ENCODE measurements at places on chromosomes 13 and 19.

DNA sequence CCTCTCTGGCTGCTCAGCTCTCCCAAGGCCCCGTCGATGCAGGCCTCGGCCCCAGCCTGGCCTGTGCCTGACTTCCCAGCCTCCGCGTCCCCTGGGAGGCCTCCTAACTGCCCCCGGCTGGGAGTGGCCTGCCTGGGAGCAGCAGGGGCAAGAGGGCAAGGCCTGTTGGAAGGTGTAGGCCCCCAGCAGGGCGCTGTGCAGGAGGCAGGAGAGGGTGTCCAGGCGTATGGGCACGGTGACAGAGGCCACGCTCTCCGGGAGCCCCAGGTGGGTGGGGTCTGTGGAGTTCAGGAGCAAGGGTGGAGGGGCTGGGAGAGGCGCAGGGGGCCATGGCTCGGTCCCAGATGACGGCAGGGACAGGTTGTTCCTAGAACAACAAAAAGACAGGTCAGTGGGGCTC, 1.2 kb downstream of the C19orf84 start:
- no peak for DNase-seq

DNA sequence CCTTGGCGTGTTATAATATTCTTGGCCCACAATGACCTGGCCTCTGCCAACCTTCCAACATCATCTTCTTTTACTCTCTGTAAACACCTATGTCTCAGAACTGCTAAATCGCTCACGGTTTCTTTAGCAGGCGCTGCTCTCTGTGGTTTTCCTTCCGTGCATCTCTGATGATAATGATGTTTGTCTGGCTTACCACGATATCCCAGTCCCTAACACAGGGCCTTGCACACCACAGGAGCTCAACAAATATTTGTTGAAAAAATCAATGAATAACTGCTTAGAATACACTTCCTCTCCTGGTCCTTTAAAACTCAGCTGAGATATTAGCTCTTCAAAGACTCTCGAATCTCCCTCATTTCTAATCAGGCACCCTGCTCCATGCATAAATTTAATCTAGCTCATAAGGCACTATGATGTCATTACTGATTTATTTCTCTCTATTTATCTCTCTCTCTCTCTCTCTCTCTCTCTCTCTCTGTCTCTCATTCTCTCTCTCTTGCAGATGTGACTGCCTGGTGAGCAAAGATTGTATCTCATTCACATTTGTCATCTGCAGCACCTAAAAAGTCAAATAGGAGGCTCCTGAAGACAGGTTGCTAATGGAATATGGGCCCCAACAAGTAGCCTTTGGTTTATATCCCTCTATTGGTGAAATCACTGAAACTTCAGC, 206.4 kb downstream of the NHLRC3 start:
- DNase-seq: no peak

DNA sequence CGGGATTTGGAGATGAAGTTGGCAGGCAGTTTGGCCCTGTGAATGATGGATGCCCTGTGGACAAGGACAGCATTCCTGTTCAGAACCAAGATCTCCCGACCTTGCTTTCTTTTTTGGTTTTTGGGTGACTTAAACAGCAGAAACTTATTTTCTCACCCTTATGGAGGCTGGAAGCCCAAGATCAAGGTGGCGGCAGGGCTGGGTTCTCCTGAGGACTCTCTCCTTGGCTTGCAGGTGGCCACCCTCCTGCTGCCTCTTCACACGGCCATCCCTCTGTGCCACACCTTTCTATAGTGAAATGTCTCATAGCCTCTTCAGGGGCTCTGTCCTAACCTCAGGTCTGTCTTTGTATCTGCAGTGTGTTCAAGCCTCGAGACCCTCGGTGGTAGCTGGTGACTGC, 14.0 kb downstream of the ZNF333 start:
- DNase-seq: no peak

GRCh38 chr13:44012910-44013757, 133.4 kb downstream of the LACC1 start:
- DNase-seq: no peak

DNA sequence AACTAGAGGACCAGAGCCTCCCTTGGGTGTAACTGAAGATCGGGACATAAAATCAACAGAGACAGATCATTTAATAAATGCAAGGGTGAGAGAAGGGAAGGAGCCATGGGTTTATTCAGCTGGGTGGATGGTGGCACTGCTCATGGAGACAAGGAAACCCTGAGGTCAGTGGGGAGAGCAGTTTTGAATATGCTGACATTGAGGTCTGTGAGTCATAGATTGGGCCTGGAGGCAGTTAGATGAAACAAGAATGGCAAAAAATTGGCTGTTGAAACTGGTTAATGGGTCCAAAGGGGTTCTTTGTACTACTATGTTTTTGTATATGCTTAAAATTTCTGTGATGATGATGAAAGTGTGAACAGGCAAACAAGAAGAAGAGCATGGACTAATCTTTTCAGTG, 5.1 kb upstream of the GTF3A start:
- DNase-seq: no peak

DNA sequence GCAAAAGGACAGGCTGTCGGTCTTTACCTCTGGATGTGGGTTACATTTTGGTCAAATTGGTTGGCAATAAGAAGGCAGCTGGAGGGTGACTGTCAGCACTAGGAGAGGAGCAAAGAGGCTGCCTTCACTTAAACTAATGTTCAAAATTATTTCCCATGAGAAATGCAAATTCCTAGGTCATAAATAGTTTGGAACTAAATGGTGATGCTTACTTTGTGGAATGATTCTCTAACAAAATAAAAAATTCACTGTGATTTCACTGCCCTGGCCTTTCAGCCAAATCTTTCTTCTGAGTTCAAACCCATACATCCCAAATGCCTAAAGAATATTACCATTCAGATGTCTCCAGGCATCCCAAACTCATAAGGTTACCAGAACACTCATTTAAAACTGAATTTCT, 25.0 kb upstream of the OXGR1 start:
- no peak for DNase-seq

DNA sequence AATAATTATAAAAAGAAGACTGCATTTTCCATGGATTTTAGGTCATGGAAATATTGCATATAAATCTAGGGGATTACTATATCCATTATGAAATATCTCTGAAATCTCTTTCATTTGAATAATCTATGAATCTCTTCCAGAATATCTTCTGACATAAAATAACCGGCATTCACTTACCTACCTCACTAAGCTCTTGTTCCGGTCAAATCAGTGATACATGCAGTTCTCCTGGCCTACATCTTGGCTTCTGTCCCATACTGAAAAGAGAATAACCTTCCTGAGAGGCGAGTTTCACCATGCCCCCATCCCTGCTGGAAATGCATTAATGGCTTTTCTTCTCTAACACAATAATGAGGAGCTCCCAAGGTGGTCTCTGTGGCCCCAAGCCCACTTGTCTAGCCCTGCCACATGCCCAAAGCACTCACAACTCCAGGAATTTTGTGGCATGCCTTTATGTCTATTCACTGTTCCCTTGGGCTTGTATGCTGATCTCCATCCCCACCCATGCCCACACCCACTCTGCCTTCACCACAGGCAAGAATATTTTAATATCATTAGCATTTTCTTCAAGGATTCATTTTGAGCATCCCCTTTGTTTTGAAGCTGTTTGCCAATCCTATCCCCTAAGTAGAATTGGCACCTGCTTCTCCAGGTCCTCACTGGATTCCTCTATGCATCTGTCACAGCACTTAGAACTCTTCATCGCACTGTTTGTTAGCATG, 401.6 kb downstream of the COG6 start:
- no peak for DNase-seq

DNA sequence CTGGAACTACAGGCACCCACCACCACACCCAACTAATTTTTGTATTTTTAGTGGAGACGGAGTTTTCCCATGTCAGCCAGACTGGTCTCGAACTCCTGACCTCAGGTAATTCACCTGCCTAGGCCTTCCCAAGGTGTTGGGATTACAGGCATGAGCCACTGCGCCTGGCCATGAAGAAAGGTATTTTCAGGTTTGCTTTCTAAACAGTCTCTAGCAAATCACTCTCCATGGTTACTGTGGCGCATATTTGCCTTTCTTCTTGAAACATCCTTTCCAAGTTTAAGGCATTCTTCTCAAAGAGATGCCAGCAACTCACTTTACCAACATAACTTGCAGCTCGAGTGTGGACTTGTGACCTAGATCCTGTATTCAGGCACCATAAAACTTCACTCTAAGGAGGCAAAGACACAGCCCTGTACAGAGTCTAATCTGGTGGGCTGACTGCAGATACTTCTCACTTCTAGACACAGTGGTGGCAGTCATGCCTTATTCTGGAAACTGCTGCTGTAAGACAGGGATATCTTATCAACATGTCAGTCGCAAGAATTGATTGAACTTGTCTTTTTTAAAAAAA, 461.4 kb upstream of the TSHZ3 start:
- no peak for DNase-seq
